ENCODE measurements at places on chromosomes 6 and 20.

DNA sequence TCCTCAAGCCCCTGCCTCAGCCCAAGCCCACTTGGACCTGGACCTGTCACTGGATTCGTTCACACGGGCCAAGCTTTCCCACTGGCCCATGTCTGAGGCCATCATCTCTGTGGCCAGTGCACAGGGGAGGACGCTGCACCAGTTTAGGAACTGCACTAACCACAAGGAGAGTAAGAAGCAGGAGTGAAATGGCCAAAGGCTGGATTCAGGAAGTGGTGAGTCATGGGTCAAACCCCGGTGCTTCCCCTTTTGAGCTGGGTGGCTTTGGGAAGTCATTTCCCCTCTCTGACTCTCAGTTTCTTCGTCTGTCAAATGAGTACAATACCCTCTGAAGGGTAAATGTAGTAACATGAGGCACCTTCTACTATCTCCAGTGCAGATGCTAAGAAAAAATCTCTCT, 87.9 kb downstream of the CD40 start:
- DNase-seq = no peak

DNA sequence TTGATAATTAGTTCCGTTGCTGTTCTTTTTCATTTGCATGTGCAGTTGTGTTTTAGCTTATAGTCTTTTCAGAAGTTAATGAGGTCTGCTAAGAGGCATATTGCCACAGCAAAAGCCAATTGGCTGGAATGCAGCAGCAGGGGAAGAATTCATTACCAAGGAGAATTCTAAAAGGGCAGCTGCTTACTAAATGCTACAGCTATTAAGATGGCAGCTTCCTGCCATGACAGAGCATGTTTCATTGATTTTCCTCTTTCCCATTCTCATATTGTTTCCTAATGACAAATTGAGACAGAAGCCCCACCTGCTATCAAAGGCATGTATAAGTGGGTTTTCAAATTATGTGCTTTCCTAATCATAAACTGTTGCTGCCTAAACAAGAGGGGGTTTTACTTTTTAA, 66.6 kb downstream of the CLVS2 start:
- DNase-seq = no peak

GRCh38 chr6:24522228-24523176, 27.7 kb downstream of the ALDH5A1 start:
- no peak for DNase-seq

GRCh38 chr6:52216932-52217575, 27.2 kb downstream of the IL17F start:
- DNase-seq = no peak

DNA sequence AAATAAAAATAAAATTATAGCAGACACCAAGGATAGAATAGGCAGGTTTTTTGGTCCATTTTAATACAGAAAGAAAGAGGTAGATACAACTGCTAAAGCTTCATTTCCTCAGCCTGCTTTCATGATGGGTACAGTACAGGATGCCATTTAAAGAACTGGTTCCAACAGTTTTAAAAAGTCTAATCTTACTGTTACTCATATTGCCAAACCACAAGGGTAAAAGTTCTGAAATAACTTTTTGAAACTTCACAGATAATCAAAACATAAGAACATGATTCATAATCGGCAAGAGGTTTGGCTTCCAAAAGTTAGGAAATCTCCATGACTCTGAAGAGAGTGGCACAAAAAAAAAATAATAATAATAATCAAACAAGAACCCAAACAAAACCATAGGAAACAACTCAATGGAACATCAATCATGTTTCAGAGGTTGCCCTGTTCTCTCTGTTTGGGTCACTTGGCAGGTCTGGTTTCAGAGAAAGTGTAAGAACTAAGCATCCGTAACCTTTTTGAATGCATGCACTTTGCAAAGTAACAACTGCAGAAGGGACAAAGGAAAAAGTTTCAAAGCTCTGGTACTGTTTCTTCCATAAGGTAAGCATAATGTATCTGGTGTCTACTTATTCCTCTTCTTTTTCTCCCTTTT, 79.7 kb downstream of the SMLR1 start:
- DNase-seq = no peak

GRCh38 chr20:32571566-32571965, 13.6 kb downstream of the NOL4L start:
- DNase-seq = no peak

DNA sequence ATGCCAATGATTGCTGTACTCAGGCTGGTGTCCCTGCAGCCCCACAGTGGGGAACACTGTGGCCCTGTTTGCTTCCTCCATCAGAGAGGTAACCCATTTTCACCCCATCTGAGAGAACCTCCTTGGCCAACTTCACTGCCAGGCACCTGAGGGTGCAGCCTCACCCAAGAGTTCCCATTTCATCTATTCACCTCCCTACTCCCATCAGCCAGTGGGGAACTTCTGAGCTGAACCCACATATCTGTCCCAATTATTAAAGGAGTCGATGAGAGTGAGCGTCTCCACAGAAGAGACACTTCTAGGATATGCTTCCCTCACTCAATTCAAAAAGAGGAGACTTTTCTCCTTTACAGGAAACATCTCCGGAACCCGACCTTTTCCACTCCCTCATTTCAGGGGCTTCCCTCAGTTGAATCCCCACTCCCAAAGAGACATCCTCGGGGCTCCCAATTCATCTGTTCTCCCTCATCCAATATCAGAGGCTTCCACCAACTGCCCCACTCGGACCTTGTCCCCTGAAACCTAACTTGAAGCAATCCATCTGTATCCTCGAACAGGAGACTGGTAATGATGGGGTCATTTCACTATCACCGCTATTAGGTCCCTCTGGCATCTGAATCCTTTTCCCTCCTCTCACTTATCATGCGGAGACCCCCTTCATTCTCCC, 988 bp downstream of the UBE2V1 start:
- no peak for DNase-seq

DNA sequence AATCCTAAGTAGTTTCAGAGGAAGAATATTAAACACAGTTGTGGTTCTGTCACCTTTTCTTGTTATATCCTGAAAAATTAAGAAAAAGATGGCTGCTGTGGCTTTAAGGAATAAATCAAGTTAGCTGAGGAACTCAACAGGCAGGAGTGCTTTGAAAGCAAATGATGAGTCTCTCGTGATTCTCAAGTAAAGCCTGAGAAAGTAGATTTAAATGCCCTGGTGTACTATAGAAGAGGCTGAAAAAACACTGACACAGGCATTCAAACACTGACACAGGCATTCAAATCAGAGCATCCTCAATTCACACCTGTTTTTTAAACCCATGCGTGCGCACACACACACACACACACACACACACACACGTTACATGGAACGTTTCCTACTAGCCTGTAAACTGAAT, 218.6 kb downstream of the OGFRL1 start:
- DNase-seq = no peak

GRCh38 chr6:162442687-162443086, 284.9 kb downstream of the PRKN start:
- no peak for DNase-seq
